ENCODE measurements at places on chromosomes 3 and 15.

DNA sequence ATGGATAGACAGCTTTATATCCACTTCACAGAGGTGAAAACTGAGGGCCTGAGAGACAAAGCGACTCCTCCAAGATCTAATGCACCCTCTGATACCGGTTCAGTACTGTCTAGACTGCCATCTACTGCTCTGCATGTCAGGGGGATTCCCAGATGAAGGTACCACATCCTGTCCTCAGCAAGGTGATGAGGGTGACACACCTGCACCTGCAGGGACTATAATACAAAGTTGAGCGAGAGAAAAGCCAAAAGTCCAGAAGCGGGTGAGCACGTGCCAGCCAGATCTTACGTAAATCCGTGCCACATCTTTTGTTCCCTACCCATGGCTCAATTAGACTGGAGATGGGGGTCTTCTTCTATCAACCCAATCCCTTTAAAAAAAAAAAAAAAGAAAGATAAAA is 32.4 kb upstream of the HES1 start:
- DNase-seq, result no peak

GRCh38 chr3:108838436-108838835 is 15.8 kb downstream of the TRAT1 start:
- DNase-seq, result no peak

DNA sequence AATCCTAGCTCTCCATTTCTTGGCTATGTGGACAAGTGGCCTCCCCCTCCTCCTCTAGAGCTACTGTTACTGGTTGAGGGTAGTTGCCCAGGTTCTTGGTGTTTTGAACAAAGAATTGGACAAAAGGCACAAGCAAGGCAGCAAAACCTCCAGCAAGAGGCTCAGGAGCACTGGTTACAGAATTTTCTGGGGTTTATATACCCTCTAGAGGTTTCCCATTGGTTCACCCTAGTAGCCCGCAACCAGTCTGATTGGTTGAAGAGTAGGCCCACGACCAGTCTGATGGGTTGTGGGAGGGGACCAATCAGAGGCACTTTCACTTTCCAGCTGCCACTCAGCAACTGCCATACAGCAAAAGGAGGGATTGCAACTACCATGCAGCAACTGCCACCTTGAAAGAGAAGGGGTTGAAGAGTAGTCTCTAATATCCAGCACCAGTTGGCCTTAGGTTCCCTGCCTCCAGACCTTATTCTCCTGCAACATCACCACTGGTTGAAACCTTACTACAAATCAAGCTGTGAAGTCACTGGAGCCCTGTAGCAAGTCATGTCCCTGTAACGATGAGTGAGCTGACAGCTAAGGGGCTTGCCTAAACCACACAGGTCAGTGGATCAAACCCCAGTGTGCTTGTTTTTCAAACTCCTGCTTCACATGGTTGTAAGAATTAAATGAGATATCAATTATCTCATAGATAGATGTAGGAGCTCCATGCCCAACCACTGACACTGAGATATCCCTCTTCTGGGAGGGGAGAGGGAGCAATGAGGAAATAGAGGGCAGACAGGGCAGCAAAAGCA is 2.9 kb upstream of the C15orf39 start:
- no peak for DNase-seq

DNA sequence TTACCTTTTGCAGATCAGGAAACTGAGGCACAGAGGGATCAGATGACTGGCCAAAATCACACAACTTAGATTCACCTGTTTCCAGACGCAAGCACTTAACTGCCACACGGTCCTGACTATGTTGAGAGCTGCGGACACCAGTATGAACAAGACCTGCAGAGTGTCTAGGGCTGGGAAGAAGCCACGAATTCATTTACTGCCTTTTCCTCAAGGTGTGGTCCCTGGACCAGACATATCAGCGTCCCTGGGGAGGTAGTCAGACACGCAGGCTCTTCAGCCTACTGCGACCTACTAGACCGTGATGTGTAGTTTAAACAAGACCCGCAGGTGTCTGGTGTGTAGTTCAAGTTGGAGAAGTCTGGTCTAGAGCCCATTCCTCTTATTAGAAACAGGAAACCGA is 541 bp upstream of the SLC6A11 start:
- DNase-seq, result no peak

DNA sequence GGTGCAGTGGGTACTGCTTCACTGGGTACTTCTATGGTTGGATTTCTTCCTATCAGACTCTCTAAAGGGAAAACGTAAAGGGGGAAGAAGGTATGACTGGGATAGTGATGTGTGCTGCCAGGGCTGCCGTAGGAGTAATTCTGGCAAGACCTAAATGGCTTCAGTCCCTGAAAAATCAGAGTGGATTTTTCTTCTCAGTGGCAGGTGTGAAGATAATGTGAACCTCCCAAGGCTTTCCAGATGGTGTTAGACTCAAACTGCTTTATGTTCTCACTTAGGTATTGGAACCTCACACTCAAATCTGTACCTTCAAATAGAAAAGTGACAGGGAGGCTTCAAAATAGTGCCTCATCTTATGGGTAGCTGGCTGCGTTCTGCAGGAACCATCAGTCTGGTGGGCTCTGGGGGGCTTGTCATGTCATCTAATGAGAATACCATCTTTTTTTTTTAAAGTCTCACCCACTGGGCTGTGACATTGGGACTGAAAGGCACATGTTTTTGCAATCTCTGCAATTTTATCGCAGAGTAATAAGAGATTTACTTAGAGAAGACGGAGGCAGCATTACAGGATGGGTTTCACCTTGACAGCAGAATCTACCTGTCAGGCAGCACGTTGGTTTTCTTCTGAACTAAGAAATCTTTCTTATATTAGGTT is 28.5 kb downstream of the MINDY4B start:
- no peak for DNase-seq

- DNase-seq, result no peak
These were observed 1.5 kb downstream of the ATP1B3 start for GRCh38 chr3:141877911-141878310.

- no peak for DNase-seq
These were observed 11.6 kb upstream of the SPSB4 start for GRCh38 chr3:141039589-141039988.

DNA sequence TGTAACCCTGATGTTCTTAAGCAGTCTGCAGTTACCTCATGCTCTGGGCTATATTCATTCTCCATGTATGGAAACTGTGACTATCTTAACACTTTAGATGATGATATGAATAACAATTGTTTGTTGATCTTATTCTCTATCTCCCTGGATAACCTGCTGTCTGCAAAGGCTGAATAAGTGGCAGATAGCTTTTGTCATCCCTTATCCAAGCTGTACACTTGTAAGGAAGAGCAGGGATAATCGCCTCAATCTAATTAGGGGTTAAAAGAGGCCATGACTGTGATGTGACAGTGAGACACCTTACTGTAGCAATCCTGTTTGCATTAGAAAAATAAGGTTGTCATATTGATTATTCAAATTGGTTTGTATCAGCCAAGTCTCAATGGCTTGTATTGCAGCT is 123.9 kb downstream of the RSRC1 start:
- DNase-seq, result no peak

DNA sequence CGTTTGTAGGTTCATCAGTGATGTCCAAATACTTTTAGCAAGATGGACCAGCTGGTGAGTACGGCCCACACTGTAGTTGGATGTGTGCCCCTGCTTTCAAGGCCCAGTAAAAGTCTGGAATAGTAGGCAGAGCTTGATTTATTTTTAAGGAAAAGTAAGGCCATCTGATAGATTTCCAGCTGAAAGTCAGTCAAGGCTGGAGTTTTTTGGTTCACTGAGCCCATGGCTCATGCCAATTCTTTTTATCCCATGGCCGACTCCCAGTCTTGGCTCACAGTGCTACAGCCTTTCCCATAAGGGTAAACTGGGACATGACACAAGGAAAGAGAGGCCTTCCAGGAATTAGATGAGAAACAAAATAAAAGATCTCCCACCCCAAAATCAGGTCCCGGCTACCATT is 13.5 kb downstream of the CCDC80 start:
- DNase-seq, result no peak

- DNase-seq, result no peak
These were observed 185.5 kb downstream of the MCTP2 start for GRCh38 chr15:94416820-94417219.

Data from NCI-H2227 treated with DMSO at 0.1 percent for 48 hours (cell line).